ENCODE measurements at places on chromosomes 12 and 14. TPM values are rescaled to one million over a fixed set of nuclear protein-coding genes. Genes with fewer than 3 reads are reported as not detected.

Gene AQP5
- total RNA-seq = not detected

Gene HRK
- not detected for total RNA-seq

- H3K27me3 ChIP-seq = no peaks in the 10 kb centered on the region
- no peak for DNase-seq
- no peaks in the 10 kb centered on the region for H3K4me1 ChIP-seq
- no peak overlapping the region for H3K27ac ChIP-seq
- no peak overlapping the region for H3K4me3 ChIP-seq
Measured at GRCh38 chr12:64362721-64363305, 27.7 kb downstream of the C12orf56 start.

GRCh38 chr14:59465316-59466135 lies at the start of gene GPR135:
Gene GPR135, minus strand, starts transcription at chr14:59465380. Its CDS starts 154 bp downstream, at chr14:59465226.
- no peak for DNase-seq
- peak within 1 kb of the TSS; percentile 73 for H3K4me3 ChIP-seq
- peaks cover 7% of the 10 kb centered on the region for H3K36me3 ChIP-seq
- H3K4me1 ChIP-seq = peaks cover 6% of the 10 kb centered on the region
- no peaks in the 10 kb centered on the region for H3K27me3 ChIP-seq

DNA sequence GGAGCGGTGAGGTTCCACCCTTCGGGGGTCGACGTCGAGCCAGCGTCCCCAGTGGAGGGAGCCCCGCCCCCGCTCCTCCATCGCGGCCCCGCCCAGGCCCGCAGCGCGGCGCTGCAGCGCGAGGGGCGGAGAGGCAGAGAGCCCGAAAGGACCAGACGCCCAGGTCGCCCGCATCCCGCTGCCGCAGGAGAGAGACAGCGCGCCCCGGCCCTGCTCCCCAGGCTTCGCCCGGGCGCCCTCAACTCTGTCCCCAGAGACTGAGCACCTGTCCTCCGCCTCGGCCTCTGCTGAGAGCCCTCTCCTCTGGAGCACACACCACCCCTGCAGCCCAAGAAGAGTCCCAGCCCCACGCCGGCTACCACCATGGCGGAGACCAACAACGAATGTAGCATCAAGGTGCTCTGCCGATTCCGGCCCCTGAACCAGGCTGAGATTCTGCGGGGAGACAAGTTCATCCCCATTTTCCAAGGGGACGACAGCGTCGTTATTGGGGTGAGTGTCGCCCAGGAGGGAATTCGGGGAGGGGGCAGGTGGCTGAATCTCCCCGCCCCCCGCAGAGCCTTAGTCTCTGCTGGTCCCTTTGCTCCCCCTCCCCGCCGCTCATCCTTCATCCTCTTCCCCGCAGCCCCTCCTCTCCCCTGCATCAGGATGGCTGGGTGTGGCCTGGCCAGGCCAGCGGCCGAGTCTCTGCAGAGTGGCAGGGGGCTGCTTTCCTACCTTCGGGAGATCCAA lies at the start of gene KIF5A:
Gene KIF5A, plus strand, starts transcription at position 136 of the 732 bp plus-strand sequence. Its CDS starts 228 bp downstream, at position 364.
- peak within 1 kb of the TSS; percentile 51 for H3K27ac ChIP-seq
- no peak for DNase-seq
- peaks cover 28% of the 10 kb centered on the region for H3K27me3 ChIP-seq
- peaks cover 20% of the 10 kb centered on the region for H3K4me1 ChIP-seq
- H3K36me3 ChIP-seq = no peaks in the 10 kb centered on the region

DNA sequence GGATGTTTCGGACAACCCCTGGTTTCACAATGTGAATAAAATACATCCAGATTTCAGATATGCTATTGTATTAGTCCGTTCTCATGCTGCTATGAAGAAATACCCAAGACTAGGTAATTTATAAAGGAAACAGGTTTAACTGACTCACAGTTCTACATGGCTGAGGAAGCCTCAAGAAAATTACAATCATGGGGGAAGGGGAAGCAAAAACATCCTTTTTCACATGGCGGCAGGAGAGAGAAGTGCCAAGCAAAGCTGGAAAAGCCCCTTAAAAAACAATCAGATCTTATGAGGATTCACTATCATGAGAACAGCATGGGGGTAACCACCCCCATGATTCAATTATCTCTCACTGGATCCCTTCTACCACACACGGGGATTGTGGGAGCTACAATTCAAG lies 451.7 kb downstream of the MDGA2 start:
- H3K4me1 ChIP-seq = no peaks in the 10 kb centered on the region
- no peak for DNase-seq
- H3K4me3 ChIP-seq = no peak overlapping the region

- no peak overlapping the region for H3K27ac ChIP-seq
- peaks cover 6% of the 10 kb centered on the region for H3K4me1 ChIP-seq
- no peak for DNase-seq
- H3K27me3 ChIP-seq = no peaks in the 10 kb centered on the region
Measured at GRCh38 chr12:62725781-62726180, 209.2 kb downstream of the PPM1H start.

DNA sequence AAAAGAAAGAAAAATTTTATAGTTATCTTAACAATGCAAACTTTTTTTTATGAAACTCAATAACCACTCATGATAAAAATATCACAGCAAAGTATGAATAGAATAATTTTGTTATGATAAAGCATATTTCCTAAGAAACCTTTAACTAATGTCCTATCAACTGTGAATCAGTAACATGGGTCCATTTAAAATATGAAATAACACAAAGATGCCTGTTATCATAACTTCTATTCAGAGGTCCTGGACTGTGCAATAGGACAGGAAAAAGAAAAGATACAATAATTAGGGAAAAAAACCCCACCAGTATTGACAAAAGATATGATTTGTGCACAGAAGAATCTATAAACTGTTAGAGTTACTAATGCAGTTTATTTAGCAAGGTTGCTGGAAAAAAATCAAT lies 245.4 kb downstream of the FOXN3 start:
- DNase-seq = no peak
- H3K36me3 ChIP-seq = no peaks in the 10 kb centered on the region
- no peak overlapping the region for H3K27ac ChIP-seq

DNA sequence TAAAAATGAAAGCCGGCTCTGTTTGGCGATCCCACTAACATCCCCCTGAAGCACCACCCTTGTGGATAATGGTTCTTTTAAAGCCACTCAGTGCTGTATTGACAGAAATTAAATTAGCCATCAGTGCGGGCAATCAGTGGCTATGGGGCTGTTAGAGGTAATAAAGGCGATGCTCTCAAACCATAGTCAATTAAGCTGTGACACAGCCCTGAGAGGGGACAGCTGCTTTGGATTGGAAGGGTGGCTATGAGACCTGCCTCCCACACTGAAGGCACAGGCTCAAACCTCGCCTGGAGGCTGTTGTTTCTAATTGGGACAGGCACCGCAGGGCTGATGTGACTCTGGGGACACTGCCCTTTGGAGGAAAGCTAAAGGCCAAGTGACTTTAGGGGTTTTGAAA lies 562.2 kb downstream of the VRK1 start:
- no peaks in the 10 kb centered on the region for H3K4me1 ChIP-seq
- no peak overlapping the region for H3K4me3 ChIP-seq
- no peak for DNase-seq
- no peaks in the 10 kb centered on the region for H3K36me3 ChIP-seq
- H3K27ac ChIP-seq = no peak overlapping the region
- H3K27me3 ChIP-seq = no peaks in the 10 kb centered on the region

GRCh38 chr12:109130297-109131153 lies 14.1 kb downstream of the ACACB start:
- no peak for DNase-seq
- no peak overlapping the region for H3K4me3 ChIP-seq
- peaks cover 11% of the 10 kb centered on the region for H3K4me1 ChIP-seq
- no peaks in the 10 kb centered on the region for H3K36me3 ChIP-seq
- H3K27ac ChIP-seq = no peak overlapping the region
- H3K27me3 ChIP-seq = no peaks in the 10 kb centered on the region

DNA sequence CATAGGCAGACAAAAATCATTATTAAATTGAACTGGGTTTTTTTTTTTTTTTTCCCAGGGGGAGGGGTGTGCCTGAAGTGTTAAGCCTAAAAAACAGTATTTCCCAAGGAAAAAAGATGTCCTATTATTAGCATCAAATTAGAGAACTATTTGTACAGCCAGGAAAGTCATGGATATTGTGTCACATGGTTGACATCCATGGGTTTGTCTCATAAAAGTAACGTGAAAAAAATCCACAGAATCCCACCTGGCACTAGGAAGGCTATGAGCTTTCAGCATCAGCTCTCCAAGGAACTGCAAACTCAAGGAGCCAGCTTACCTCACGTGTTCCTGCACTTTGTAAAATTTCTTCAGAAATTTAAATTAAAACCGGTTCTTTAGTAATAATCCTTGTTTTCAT lies 69.1 kb upstream of the EGLN3 start:
- no peak overlapping the region for H3K4me3 ChIP-seq
- H3K4me1 ChIP-seq = no peaks in the 10 kb centered on the region
- no peaks in the 10 kb centered on the region for H3K36me3 ChIP-seq
- H3K27ac ChIP-seq = no peak overlapping the region
- DNase-seq = peak; percentile 40

GRCh38 chr12:114636723-114637480 lies 47.1 kb downstream of the TBX3 start:
- H3K4me3 ChIP-seq = no peak overlapping the region
- no peak for DNase-seq
- no peaks in the 10 kb centered on the region for H3K4me1 ChIP-seq
- no peak overlapping the region for H3K27ac ChIP-seq
- no peaks in the 10 kb centered on the region for H3K36me3 ChIP-seq

DNA sequence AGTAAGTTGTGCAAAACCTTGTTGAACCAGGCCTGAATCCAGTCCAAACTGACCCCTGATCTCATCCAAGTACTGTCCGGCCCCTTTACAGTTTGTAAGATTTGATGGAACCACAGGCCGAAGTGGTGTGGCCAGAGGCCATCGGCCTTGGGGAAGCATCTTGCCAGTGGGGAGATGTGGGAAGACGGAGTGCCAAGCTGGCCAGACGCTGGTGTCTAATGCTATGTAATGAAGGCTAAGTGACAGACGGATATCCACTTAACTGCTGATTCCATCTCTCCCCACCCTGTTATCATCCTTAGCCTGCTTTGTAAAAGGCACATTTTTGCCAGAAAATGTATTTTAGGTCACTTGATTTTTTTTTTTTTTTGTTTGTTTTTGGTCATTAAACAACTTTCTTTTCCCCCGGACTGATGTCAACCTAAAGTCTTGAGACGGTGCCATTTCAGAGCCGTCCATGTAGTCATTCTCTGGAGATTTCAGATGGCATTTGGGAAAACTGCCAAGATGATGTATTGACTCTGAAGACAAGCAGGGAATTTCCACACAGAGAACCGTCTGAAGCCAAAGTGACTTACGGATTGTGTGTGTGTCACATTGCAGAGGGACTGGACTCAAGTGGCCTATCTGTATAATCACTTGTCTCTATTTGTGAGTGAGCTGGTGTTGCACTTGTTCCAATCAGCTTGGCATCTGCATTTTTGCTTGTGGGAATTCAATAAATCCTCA lies 86.5 kb upstream of the MANSC4 start:
- no peak for DNase-seq
- no peaks in the 10 kb centered on the region for H3K4me1 ChIP-seq
- no peaks in the 10 kb centered on the region for H3K36me3 ChIP-seq
- no peaks in the 10 kb centered on the region for H3K27me3 ChIP-seq

GRCh38 chr12:77189901-77190416 lies 124.6 kb upstream of the E2F7 start:
- DNase-seq = no peak
- H3K27ac ChIP-seq = no peak overlapping the region
- H3K27me3 ChIP-seq = no peaks in the 10 kb centered on the region
- H3K4me1 ChIP-seq = no peaks in the 10 kb centered on the region
- H3K4me3 ChIP-seq = no peak overlapping the region
- H3K36me3 ChIP-seq = no peaks in the 10 kb centered on the region

DNA sequence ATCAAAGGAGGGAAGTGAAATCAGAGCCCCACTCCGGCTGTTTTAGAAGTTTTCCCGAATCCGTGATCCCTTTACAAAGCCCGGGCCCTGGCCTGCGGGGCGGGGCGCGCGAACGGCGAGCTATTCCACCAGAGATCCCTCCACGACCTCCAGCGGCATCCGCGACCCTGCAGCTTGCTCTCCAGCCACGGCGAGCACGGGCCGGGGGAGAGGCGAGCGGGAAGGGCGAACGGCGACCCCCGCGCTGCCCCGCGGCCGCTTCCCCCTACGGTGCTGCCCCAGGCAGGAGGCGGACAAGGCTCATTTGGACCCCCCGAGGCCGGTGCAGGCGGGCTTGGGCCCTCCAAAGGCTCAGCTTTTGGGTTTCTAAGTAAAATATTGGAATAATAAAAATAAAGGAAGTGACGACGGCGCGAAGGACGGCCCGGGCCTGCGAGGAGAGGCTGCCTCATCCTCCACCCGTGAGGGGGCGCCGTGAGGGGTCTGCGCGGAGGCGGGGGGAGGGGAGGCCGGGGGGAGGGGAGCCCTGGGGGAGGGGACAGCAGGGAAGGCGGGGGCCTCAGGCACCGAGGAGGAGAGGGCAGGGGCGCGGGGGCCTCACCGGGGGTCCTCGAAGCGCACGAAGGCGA lies 613 bp downstream of the SRSF9 start:
- H3K4me1 ChIP-seq = no peaks in the 10 kb centered on the region
- H3K27ac ChIP-seq = peak overlapping the region; percentile 95
- H3K27me3 ChIP-seq = no peaks in the 10 kb centered on the region
- H3K4me3 ChIP-seq = peak overlapping the region; percentile 70
- peaks cover 4% of the 10 kb centered on the region for H3K36me3 ChIP-seq
- peak; percentile 7 for DNase-seq

DNA sequence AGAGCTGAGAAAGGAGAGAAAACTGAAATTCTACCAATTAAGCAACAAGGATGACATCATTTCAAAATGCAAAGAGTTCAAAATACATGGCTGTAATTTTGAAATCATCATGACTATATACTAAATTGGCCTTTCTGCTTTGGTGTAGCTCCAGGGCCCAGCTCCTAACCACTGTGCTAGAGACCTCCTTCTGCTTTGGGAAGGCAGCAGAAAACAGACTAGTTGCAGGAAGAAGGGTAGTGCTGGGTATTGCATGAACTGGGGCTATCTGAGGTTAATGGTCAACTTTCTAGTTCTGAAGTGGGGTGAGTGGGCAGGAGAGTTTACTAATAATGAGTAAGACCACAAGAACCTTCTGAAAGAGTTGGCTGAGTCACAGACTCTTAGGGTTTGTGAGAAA lies 66.2 kb downstream of the PTGER2 start:
- H3K36me3 ChIP-seq = no peaks in the 10 kb centered on the region
- H3K27me3 ChIP-seq = no peaks in the 10 kb centered on the region
- H3K4me1 ChIP-seq = no peaks in the 10 kb centered on the region
- no peak overlapping the region for H3K27ac ChIP-seq
- no peak overlapping the region for H3K4me3 ChIP-seq
- no peak for DNase-seq
